ENCODE measurements at places on chromosomes 12 and 14.

DNA sequence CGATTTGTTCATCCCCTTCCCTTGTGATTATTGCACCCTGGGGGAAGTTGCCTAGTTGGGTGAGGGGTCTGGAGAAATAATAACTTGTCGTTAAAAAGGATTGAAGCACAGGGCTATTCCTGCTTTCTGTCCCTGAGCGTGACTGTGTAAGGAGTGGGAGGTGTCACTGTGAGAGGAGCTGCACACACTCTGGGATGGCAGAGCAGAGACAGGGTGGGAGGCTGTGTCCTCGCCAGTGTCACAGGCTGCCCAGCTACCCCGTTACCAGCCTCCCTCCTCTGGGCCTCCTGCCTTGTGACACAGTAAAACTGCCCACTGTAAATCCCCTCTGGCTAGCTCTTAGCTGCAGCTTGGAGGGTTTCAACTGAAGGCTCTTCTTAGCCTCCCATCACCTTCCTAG is 460.6 kb downstream of the AACS start:
- no peak for DNase-seq

DNA sequence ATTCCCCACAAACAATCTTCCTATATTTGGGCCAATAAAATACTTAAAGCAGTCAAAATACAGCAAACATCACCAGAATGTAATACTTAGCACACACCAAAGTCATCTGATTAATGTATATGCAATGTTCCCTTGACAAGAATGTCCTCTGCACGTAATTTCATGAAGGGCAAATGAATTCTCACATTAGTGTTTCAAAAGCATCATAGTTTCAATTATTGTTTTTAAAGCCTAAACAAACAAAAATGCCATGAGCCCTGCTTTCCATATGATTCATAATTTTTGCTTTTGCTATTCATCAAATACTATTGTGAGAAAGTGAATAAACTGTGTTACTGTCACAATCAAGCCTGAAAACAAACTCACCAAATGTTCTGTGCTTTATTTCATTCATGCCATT is 156.0 kb downstream of the EPS8 start:
- no peak for DNase-seq

GRCh38 chr12:75270157-75270556 is 60.0 kb downstream of the CAPS2 start:
- DNase-seq, result no peak

GRCh38 chr14:22928237-22929103 is 706 bp downstream of the PRMT5 start:
- no peak for DNase-seq

DNA sequence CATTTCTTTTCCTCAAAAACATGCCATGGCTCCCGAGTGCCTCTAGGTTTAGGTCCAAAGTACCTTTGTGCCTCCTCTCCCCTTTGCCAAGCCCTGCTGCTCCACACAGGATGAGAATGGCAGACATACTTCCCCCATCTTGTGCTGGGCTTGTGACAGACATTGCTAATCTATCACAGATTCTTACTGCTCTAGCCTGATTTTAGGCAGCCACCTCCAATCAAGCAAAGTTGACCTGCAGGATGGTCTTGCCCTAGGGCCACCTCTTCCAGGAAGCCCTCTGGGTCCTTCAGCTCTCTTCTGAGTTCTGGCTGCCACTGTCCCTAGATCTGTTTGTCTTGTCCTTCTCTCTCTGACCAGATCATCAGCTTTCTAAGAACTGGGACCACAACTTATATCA is 20.5 kb downstream of the FOXN4 start:
- no peak for DNase-seq

GRCh38 chr12:5616854-5617253 is 184.9 kb downstream of the NTF3 start:
- no peak for DNase-seq

DNA sequence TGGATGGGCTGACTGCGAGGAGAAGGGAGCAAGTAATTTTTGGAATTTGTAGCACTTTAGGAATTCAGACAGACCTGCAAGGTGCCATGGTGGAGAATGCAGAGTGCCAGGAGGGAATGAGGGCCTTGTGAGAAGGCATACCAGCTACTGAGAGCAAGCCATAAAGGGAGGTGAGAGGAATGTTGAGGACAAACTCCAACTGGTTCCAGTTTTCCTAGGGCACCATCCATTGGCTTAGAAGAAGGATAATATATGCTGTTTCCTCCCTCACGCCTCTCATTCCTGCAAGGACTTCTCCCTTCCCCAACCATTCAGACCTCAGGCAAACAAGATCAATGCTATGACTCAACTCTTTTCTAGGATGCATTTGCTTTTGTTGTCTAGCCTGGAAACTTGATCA is 11.2 kb upstream of the DAAM1 start:
- no peak for DNase-seq

GRCh38 chr14:34072921-34073320 is 122.0 kb upstream of the EGLN3 start:
- no peak for DNase-seq

DNA sequence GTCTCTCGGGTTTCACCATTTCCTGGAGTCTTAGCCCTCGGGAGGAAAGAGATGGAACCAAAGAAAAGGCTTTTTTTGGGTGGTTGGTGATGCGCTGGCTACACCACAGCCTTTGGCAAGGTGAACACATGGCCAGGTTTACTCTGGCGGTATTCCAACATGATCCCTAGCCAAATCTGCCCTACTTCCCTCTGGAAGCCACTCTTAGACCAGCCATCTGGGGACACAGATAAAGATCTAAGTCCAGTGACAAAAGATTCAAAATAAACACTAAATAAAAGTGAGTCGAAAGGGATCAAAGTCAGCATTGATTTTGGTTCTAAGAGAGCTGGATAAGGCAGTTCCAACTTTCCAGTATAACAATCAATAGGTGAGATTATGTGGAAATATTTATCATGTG is 694.5 kb downstream of the VRK1 start:
- DNase-seq, result no peak

GRCh38 chr12:19718401-19718800 is 279.1 kb downstream of the AEBP2 start:
- no peak for DNase-seq

GRCh38 chr12:59491877-59492276 is 104.0 kb upstream of the SLC16A7 start:
- no peak for DNase-seq

GRCh38 chr14:40119321-40119720 is 687.1 kb upstream of the FBXO33 start:
- DNase-seq, result peak; percentile 36

GRCh38 chr12:11821386-11822080 is 172.1 kb downstream of the ETV6 start:
- no peak for DNase-seq

DNA sequence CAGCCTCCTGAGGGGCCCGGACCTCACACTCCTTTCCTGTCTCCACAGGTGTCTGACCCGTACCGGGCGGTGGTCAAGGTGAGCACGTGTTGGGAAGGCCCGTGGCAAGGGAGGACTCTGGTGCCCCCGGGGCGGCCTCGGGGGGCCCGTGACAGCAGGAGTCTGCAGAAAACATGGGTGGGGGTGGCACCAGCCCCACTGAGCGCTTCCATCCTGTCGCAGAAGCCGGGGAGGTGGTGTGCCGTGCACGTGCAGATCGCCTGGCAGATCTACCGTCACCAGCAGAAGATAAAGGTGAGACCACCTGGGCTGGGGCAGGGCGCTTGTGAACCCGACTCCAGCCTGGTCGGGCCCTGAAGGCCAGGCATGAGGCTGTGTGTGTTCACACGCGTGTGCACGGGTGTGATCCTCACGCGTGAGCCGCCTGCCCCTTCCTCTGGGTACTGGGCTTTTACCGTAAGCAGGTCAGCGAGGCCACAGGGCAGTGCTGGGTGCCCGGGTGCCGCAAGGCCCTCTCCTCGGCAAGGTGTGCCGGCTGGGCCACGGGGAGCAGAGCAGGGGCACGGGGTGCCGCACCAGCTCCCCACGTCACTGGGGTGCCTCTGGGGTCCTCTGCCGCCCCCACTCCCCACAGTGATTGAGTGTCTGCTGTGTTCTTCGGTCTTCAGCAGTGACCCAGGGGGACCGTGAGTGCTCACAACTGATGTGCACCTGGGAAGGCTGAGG is 35.9 kb downstream of the LRCOL1 start:
- DNase-seq, result no peak

GRCh38 chr14:93937519-93937918 is 10.4 kb downstream of the FAM181A start:
- DNase-seq, result no peak

DNA sequence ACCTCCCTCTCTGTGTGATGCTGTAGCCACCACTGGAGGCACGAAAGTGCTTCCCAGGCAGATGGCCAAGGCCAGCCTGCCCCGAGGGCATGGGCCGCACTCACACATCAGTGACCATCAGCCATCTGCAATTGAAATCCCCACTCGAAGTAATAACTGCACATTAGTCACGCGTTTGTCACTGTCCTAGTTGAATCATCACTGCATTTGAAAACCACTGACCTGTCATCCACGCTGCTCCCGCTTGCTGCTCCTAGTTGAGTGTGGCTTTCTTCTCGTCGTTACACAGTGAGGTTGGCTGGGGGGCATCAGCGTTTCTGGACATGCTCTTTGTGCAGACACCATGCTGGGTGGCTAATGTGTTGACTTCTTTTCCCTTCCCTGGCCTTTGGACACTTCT is 176.1 kb downstream of the ADGRD1 start:
- DNase-seq, result no peak

DNA sequence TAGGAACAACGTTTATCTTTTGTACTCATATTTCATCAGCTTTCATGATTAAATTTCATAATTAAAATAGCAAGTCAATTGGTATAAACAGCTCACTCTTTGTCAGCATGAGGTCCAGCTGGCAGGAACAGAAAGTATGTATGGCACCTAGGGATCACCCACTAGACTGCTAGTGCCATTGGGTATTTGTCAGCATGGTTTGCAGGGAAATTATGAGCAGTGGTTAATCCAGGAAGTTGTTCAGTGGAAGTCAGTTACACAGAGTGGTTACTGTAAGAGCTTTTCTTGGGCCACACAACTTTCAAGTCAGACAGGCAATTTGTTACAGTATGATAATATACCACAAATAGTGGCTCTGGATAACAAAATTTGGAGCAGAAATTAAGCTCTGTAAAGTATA is 340.3 kb upstream of the RGS6 start:
- DNase-seq, result peak; percentile 64

DNA sequence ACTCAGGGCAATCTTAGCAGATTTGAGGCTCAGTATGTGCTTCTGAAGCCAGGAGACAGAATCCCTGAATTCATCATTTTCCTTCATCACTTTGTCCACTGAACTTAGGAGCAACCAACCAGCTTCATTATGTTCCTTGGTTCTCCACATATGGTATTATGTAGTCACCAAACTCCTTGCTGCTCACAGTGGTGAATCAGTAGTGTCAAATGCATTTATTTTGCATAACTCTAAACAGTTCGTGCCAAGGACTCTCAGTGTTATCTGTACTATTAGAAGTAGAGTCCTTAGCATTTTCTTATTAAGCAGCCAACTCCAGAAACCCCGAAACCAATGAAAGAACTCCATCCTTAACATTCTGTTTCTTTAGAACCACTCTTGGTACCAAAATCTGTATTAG is 466.9 kb upstream of the RGS6 start:
- DNase-seq, result no peak

- no peak for DNase-seq
These were observed 6.4 kb downstream of the BCL11B start for GRCh38 chr14:99265571-99265970.

GRCh38 chr12:42172441-42173210 is 28.0 kb upstream of the GXYLT1 start:
- no peak for DNase-seq

DNA sequence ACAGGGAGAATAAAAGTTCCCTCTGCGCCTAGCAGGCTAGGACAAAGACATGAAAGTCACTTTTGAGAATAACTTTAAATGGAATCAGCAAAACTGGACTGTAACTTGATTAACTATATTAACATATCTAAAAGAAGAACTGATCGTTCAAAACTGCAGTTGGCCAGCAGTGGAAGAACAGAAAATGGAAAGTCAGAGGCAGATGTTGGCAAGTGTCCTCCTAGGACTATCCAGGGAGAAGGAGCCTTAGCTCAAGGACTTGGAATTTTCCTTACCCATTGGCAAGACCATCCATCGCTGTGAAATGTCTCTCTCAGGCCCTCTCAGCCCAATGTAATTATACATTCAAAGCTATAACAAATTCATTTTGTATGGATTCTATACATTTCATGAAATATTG is 419.7 kb downstream of the ATP23 start:
- DNase-seq, result no peak

DNA sequence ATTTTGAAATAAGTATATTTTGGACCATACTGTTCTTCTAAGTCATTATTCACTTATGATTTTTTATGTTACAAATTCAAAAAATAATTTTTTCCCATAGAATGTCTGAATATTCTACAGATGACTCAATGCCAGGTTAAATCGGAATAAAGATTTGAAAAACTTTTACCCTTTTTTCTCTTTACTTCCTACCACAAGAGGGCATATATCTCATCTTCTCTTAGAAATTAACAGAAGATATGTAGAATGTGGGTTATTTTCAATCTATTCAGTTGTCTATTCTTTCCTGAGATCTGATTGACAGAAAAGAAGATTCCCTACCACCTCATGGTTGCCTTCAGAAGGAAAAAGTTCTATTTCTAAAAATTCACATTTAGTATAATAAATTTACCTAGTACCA is 53.0 kb upstream of the KITLG start:
- no peak for DNase-seq

DNA sequence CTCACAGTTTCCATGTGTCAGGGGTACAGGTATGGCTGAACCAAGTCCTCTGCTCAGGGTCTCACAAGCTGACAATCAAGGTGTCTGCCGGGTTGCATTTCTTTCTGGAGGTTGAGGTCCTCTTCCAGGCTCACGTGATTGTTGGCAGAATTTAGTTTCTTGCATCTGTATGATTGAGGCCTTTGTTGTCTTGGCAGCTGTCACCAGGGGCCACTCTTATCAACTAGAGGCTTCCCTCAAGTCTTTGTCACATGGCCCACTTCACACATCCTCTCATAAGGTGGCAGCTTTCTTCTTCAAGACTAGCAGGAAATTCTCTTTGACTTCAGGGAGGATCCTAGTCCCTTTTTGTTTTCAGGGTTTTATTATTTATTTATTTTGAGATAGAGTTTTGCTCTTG is 46.0 kb upstream of the FOS start:
- no peak for DNase-seq

DNA sequence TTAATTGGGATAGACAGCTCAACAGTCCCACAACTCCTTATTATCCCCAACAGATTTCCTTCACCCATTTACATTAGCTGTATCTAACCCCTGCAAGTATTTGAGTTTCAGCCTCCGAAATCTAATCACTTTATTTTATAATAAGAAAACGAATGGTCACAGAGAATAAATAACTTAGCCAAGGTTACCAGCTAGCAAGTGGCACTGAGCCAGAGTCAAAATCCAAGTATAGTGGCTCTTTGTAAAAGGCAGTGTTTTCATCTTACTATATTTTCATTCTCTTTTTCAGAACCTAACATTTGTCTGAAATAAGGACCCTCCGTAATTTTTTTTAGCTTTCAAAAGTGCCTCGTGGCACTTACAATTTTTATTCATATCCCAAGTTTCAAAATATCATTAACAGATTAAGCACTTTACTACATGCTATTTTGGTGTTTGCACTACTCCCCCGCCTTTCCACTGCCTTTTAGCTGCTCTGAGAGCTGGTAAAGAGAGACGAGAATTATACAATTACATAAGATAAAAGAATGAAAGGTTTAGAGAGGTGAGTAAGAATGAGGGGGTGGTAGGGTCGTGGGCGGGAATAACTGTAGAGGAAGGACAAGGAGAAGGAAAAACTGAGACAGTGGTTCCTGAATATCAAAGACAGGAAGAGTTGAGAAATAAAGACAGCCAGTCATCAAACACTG is 3.7 kb upstream of the USP15 start:
- no peak for DNase-seq

All from non-pigmented ciliary epithelial cell (primary cell).